Retinal pigment epithelial cell (primary cell): ENCODE measurements at places on chromosomes 16 and 17.

DNA sequence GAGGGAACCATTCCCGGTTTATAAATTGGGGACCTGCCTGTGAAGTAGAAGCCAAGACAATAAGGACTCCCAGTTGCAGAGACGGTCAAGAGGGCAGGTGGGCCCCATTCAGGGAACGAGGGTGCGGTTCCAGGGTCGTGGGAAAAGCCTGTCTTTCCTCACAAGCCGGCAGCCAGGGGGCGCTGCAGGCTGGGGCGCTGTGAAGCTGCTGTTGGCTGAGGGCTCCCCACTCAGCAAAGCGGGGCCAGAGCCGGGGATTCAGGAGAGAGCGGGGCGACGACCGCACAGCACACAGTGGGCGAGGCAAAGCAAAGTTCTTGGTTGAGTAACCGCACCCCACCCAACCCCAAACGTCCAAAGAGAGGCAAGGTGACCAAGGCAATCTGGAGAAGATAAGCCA, 24.9 kb downstream of the CDRT15 start:
- DNase-seq: no peak

- no peak for DNase-seq
Observed at GRCh38 chr16:52318302-52319009, 228.5 kb downstream of the TOX3 start.

DNA sequence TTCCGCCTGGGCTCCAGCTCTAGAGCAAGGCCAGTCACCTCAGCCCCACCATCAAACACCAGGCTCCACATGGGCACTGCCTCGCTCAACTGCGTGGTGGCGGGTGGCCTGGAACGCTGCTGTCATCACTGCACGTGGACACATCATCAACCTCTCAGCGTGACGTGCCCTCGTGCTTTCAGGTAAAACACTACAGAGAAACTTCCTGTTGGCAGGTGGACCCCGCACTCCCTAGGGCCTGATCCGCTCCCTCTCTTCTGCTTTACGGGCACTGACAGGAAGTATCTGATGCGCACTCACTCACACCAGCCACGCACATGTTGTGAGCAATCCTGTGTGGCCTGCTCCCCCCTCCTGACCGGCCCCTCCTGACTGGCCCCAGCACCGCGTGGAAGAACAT, 87.4 kb downstream of the ANKRD11 start:
- DNase-seq: no peak

- DNase-seq: no peak
Observed at GRCh38 chr17:39325528-39326240, 75.7 kb downstream of the FBXL20 start.

- no peak for DNase-seq
Observed at GRCh38 chr16:89572485-89573205, 2.9 kb upstream of the CPNE7 start.

DNA sequence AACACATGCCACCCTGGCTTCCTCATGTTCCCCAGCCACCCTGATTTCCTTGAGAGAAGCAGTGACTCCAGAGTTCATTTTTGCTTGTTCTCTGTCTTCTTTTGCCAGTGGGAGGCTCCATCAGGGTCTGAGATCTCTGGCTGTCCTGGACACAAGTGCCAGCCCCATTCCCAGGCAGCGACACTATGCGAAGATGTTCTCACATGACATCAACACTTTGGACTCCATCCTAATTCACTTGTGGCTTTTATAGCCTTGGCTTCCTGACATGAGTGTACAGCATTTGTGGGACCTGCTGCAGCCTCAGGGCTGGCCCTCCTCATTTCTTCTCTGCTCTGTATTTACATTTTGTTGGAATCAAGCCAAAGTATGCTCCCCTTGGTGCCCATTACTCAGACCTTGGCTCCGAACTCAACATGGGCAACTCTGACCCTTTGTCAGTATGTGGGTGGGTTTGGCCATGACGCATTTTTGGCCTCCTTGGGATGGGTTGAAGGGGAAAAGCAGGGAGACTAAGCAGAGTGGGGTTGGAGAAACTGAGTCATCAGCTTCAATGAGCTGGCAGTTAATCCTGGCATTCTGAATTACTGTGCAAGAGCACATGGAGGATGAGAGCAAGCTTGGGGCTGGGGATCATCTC, 119.0 kb upstream of the EEF2KMT start:
- no peak for DNase-seq

DNA sequence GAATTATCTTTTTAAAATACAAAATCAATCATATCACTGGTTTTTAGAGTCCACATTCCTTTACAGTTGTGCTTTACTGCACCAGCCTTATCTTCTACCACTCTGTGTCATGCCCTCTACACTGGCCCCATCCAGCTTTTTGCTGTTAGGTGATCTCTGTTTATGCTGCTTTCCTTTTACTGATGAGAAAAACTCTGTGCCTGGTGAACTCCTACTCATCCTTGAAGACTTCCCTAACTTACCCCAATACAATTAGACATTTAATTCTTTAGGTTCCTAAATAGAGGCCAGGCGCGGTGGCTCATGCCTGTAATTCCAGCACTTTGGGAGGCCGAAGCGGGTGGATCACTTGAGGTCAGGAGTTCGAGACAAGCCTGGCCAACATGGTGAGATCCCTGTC, 64.6 kb downstream of the MRTFB start:
- no peak for DNase-seq

DNA sequence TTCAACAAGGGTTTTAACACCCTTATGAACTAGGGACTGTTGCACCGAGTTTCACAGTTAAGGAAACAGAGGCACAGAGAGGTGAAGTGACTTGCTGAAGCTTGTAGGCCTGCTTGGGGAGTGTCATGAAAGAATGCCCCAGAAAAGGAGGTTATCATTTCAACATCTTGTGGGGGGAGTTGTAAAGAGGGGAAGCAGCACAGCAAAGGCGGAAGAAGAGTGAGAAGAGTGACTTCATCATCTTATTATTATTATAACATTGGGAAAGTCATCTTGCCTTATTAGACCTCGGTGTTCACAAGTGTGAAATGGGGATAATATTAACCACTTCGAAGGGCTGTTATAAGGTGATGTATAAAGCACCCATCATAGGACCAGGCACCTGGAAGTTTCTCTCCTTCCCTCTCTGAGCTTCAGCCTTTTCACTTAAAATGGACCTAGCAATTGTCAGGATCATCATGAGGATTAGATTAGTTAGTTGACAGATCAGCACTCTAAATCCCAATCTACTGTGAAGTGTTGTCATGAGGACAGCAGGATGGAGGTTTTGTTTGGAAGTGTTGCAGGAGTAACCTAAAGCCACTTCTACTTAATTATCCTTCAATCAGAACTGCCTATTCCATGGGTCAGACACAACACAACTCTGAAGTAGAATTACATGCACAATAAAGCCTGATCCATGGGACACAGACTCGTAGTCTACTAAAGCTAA, 2.3 kb downstream of the CCL4 start:
- DNase-seq: no peak

DNA sequence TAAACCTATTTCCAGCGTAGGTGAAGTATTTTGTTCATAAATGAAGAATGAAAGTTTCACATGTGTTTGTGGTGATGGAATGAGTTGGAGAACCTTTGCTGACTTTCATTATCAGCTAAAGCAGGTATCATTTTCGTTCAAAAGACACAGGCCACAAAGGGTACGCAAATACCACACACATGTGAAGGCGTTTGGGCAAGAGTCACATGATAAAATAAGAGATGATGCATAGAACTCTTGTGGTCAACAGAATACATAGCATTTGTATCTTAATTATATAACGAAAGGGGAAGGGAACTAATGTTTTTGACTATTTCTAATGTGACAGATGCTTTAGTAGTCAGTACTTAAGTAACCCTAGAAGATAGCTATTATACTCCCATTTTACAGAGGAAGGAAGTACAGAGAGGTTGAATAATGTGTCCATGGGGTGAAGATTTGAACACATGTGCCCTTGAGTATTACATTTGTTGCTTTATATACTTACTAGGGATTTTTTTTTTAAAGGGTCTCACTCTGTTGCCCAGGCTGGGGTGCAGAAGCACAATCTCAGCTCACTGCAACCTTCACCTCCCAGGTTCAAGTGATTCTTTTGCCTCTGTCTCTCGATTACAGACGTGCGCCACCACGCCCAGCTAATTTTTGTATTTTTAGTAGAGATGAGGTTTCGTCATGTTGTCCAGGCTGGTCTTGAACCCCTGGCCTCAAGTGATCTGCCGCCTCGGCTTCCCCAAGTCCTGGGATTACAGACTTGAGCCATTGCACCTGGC, 4.8 kb downstream of the RPA1 start:
- DNase-seq: no peak

DNA sequence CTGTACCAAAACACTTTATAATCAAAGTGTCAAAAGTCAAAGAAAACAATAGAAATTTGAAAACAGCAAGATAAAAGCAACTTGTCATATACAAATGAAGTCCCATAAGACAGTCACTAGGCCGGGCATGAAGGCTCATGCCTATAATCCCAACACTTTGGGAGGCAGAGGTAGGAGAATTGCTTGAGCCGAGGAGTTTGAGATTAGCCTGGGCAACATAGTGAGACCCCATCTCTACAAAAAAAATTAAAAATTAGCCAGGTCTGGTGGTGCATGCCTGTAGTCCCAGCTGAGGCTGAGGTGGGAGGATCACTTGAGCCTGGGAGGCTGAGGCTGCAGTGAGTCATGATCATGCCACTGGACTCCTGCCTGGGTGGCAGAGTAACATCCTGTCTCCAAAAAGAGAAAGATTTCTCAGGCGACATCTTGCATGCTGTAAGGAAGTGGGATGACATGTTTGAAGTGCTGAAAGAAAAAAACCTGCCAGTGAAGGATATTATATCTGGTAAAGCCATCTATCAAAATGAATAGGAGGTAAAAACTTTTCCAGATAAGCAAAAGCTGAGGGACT, 98.7 kb upstream of the NACA2 start:
- DNase-seq: no peak

DNA sequence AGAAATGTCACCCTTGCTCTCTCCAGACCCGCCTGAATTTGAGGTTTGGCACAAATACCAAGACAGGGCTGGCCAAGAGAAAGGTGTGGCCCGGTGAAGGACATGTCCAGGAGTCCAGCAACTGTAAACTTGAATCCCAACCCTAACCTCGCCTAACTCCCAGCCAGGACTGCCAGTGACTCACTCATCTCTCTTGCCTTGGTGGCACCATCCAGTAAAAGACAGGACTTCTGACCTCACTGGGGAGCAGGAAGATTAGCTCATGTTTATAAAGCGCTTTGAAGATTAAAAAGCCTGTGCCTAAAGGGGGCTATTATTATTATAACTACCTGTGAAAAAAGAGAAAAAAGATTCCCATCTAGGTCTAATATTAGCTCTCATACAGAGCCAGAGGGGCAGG, 335.3 kb downstream of the SOX9 start:
- DNase-seq: peak; percentile 61

- DNase-seq: no peak
Observed at GRCh38 chr16:80283466-80284392, 257.1 kb upstream of the DYNLRB2 start.

GRCh38 chr17:57669671-57670529, 75.2 kb downstream of the CCDC182 start:
- no peak for DNase-seq

DNA sequence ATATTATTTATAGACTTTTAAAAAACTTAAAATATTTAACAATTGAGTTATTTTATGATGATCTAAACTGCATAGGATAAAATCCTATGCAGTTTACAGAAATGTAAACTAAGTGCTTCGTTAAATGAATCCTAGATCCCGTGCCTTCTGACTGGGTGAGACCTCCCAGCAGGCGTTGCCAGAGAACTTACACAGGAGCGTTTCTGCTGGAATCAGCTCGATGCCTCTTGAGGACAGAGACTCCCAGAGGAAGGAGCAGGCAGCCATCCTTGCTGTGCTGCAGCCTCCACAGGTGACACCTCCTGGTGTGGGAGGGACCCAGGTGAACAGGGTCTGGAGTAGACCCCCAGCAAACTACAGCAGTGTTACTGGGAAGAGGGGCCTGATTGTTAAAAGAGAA, 160.4 kb downstream of the WWOX start:
- DNase-seq: no peak

DNA sequence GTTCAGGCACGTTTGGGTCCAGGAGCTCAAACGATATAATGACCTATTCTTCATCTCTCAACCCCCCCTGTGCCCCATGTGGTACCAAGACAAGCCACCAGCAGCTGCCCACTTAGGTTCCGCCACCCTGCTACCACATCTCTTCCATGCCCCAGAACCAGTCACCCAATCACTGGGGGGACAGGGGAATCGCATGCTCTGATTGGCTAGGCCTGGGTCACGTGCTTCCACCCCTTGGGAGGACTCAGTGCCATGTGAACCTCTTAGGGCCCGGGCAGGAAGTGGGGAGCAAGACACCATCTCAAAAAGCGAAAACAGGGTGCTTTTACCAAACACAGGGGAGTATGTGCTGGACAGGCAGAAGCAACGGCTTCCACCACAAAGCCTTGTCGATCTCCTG, 91.3 kb downstream of the KATNIP start:
- no peak for DNase-seq
